Osteocyte (in vitro differentiated cells): ENCODE measurements at places on chromosomes 6 and 20.

- DNase-seq: no peak
Observed at GRCh38 chr6:159800141-159800865, at the start of gene PNLDC1. TSS of gene PNLDC1 (plus strand) at chr6:159800276. CDS start at chr6:159800308, 32 bp downstream.

- no peak for DNase-seq
Observed at GRCh38 chr6:21354805-21355238, 238.7 kb upstream of the SOX4 start.

GRCh38 chr6:21101694-21102093, 491.9 kb upstream of the SOX4 start:
- no peak for DNase-seq

DNA sequence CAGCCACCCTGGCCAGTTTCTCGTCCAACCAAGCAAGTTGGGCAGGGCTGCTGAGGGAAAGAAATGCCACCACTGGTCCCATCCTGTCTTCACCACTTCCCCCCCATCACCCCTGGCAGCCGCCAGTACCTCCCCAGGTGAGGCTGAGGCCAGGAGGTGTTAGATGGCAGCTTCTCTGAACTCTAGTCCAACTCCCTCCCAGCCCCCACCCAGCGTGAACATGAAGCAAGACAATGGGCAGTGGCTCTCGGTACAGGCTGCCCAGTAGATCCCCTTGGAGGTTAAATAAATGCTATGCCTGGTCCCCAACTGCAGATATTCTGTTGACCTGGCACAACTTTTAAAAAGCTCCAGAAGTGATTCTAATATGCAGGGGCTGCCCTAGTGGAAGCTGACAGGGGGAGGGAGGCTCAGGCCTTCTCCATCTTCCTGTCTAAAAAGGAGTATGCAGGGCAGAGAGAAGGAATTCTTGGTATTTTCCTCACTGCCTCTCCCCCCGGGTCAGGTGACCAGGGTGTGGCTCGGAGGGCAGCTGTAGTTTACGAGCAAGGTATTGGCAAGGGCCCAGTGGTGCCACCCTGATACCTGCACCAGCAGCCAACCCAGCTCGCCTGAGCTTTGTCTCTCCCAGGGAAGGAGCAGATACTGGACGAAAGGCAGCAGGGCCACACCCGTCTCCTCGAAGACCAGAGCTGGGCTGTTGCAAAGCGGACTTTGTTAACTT, 25.7 kb downstream of the KCNK5 start:
- no peak for DNase-seq

- DNase-seq: no peak
Observed at GRCh38 chr6:105799056-105799455, 287.1 kb upstream of the PRDM1 start.

- DNase-seq: no peak
Observed at GRCh38 chr6:47535316-47536225, 58.0 kb downstream of the CD2AP start.

GRCh38 chr6:155813548-155813947, 357.9 kb upstream of the NOX3 start:
- DNase-seq: no peak

GRCh38 chr6:129893640-129894039, 32.5 kb upstream of the TMEM244 start:
- no peak for DNase-seq
